ENCODE measurements at places on chromosomes 12 and 14.

GRCh38 chr12:131862994-131863710, 31.3 kb upstream of the ULK1 start:
- no peak for DNase-seq

DNA sequence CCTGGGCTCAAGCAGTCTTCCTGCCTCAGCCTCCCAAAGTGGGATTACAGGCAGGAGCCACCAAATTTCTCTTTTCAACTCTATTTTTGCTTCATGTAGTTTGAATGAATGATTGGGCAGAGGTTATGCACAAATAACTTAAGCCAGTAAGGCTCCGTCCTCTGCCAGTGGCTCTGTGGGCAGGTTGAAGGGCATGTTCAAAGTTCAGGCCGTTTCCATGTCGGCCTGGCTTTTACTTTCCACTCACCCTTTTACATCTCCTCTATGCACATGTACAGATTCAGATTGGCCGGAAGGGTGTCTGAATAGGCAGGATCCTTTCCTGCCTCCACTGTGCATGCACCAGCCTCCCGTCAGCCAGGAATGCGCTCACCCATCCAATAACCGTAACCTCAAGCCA, 132.3 kb downstream of the EML1 start:
- DNase-seq: no peak

GRCh38 chr12:26471560-26471959, 276.2 kb downstream of the SSPN start:
- no peak for DNase-seq

DNA sequence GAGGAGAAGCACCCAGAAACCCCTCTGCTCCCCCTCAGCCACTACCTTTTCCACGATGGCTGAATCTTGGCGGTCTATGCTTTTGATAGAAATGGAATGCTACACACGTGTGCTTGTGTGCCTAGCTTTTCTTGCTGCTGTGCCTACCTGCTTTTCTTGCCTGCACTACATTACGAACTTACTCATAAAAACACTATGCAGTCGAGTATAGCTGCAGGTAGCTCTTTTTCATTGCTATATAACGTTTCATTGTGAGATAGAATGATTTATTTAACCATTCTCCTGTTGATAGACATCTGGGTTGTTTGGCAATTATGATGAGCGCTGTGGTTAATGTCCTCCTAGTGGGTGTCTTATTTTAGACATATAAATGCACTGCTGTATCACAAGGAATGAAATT, 67.9 kb upstream of the NCOR2 start:
- DNase-seq: no peak

DNA sequence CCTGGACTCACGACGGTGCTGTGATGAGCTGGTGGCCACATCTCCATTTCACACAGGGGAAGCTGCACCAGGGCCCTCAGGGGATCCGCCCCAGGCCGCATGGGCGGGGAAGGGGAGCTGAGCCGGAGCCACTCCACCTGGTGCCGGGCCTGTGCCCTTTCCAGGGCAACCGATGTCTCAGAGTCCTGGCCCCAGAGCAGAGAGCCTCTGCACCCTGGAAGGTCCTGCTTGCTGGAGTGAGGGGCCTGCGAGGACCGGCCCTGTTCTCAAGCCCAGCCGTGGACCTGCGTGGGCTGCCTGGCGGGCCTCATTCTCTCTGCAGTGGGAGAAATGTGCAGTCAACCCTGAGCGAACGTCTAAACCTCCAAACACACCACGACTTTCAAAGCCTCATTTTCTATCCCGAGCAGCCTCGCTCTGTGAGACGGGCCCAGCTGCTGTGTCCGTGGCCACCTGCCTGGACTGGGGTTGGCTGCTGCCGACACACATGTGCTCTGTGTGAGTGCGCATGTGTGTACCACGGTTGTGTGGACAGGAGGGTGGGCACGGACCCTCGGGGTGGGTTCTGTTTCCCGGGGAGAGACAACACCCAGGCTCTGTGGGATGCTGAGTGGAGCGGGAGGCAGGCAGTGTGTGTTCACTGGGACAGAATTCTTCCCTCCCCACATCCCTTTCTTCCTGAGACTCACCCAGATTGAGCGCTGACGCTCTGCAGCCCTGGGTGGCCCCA, 163.5 kb downstream of the KIF26A start:
- no peak for DNase-seq

GRCh38 chr14:48417715-48418500, 742.5 kb upstream of the MDGA2 start:
- no peak for DNase-seq

DNA sequence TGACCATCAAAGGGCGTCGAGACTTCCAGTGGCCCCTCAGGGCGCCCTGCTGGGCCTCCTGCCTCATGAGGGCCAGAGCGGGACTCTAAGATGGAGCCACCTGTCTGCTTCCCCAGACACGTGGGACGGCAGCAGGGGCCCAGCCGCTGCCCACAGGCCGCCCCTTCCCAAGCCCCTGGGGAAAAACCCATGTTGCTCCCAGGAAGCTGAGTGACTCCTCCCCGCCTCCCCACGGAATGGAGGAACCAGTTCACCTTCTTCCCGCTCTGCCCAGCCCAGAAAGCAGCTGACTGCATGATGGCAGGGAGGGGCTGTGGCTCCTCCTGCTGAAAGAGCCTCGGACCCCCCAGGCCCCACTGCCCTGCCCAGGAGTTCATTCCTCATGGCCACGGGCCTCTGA, 14.9 kb downstream of the RAB35 start:
- no peak for DNase-seq

GRCh38 chr14:80978403-80978802, 23.0 kb downstream of the TSHR start:
- DNase-seq: no peak

DNA sequence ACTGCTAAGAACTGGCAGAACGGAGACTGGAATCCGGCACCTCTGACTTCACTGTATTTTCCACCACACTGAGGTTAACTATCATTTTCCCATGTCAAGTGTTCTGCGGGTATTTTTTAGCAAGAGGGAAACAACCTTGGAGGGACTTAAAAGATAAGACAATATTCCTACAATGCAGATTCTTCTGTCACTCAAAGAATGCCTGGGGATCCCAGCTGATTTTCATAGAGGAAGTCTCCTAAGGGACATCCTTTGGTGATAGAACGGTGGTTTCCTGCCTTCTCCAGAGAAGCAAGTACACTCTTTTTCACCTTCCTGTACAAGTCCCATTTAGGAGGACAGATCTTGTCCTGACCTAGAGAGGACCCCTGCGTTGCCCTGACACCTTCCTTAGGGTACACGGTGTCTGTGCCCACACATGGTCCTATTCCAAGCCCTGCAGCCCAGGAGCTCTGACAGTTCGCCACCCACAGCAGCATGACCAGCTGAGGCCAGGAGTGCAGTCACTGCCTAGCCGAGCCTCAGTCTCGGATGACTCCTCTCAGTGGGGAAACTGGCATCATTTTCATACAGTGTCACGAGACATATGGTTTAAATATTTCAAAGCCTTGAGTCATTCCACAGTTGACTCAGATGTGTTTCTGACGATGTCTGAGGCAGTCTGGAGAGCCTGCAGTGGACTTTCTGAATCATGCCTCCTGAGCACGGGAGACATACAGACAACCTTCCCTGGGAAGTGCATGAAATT, 181.3 kb upstream of the FKBP4 start:
- DNase-seq: no peak

- DNase-seq: no peak
Observed at GRCh38 chr12:105409279-105409678, 78.8 kb downstream of the C12orf75 start.

DNA sequence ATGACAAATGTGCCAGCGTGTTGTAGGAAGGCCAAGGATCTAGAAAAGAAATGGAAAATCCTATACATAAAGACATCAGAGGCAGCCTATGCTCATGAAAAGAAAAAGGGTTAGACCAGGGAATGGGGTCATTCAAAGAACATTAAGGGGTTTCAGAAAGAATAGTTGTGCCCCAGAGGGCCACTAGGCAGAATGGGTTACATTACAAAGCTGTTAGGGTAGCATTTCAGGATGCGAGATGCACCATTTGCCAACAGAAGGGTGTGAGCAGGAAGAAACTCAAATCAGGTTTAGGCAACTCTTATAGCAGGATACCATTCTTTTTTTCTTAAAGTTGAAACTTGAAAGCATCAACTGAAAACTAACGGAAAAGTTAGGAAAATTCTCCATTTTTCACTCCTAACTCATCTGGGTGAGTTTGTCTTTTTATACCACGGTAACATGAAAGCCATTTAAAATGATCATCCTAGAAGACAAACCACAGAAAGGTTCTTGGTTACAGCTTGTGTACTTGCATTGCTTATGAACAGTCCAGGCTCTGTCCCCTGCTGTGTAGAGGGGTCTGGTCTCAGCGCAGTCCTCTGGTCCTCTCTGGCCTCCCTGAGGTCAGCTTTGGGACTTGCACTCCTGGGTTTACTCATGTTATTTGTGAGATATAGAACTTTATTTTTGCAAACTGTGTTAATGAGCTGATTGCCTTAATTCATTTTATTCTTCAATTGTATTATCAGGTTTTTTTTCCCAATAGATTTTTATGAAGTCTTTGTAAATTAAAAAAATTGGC, 209.1 kb downstream of the DACT1 start:
- DNase-seq: no peak

GRCh38 chr12:113204804-113205203, 16.5 kb upstream of the TPCN1 start:
- no peak for DNase-seq

DNA sequence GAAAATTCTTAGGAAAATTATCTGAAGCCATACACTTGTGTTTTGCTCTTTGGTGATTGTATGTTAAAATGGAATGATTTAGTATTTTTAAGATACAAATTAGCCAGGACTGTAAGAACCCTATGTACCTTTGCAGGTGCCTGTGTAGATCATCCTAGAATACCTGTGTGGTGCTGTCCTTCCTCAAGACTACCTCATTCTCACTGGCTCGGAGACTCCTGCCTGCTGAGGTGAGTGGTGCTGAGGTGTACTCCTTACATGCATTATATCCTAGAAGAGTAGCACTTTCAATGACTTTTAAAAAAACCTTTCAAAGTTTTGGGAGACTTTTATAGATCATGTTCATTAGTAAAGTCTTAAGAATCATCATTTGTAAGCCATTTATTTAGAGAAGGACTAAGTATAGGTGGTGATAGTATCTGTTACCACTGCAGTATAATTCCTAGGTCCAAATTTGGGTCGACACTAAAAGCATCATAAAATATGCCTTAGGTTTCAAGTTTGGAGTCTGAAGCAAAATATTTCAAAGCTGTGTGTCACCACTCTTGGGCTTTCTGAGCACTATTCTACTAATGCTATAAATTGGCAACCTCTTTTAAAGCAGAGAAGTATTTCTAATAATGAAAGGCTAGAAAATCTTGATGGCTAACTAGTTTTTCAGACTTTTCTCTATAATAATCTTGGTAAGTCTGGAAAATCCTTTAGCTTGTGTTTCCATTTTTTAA, 36.6 kb downstream of the RASSF8 start:
- no peak for DNase-seq

DNA sequence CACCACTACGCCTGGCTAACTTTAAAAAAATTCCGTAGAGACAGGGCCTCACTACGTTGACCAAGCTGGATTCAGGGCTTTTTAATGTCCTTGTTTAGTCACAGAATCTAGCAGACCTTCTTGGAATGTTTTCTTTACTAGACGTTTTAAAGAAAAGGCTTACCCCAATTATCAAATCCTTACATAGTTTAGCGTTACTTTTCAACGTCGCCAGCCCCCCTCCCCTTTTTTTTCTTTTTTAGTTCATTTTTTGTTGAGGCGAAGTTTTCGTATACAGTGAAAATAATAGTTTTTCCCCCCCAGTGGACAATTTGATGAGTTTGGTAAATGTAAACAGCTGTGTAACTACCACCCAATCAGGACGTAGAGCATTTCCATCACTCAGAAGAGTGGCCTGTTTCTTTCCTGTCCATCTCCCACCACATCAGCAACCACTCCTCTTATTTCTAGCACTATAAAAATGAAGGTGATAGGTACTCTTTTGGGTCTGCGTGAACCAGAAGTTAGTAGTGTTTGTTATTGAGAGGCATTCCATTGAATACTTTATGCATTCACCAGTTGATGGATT, 753 bp upstream of the DLGAP5 start:
- DNase-seq: no peak

DNA sequence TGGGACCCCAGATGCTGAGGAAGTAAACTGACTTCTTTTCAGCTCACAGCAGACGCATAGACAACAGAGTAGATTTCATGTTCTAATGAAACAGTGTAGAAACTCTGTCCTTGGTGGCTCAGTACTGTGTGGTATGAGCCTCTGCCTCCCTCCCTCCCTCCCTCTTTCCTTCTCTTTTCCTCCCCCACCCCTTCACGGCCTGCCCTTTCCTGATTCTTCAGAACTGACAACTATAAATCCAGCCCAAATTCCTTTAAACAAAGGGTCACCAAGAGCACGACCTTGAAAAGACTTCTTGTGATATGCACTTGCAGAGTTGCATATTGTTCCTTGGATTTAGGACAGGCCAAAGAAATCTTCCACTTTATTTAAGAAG, 164.0 kb downstream of the ETV6 start:
- DNase-seq: no peak

DNA sequence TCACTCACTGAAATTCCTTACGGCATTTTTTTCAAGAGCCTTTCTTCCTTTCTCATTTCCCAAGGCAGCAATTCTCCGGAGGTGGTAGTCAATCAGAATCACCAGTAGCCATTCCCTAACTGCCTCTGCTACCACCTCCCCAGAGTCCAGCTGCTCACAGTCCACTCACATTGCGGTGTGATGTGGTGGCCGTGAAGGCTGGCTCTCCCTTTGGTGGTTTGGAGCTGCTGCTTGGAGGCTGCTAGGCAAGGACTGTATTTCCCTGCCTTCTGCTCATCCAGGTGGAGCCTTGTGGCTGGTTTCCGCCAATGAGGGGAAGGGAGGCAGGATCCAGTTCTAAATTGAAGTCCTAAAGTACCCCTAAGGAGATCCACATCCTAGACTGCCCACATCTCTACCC, 222.0 kb downstream of the ANO2 start:
- no peak for DNase-seq

DNA sequence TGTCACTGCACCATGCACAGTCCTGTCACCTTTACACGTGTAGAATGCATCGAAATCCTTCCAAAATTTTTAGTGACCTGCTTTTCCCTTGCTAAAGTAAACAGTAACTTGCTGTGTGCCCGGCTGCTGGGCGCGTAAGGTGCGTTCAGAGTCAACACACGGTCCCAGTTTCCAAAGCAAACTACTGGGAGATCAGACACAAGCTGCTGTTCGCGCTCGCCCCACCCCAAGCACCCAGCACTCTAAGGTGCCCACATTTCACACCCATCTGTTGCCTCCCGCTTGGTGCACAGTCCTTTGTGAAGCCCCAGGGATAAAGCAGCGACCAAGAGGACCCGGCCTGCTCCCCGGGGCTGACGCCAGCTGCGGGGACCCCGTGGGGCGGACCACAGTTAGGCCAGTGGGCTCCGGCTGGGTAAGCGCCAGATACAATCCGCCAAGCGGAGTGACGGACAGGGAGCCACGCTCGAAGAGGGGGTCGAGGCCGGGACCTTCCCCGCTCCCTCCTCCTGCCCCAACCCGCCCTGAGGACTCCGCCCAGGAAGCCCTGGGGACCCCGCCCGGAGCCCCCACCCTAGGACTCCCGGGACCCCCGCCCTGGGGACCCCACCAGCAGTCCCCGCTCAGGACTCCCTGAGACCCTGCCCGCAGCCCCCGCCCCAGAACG, 633 bp downstream of the STX2 start:
- DNase-seq: no peak
